NCI-H2227 treated with DMSO at 0.1 percent for 48 hours (cell line): ENCODE measurements at places on chromosomes 5 and 9.

- DNase-seq: no peak
Measured at GRCh38 chr9:11045589-11045988, 432.8 kb upstream of the PTPRD start.

DNA sequence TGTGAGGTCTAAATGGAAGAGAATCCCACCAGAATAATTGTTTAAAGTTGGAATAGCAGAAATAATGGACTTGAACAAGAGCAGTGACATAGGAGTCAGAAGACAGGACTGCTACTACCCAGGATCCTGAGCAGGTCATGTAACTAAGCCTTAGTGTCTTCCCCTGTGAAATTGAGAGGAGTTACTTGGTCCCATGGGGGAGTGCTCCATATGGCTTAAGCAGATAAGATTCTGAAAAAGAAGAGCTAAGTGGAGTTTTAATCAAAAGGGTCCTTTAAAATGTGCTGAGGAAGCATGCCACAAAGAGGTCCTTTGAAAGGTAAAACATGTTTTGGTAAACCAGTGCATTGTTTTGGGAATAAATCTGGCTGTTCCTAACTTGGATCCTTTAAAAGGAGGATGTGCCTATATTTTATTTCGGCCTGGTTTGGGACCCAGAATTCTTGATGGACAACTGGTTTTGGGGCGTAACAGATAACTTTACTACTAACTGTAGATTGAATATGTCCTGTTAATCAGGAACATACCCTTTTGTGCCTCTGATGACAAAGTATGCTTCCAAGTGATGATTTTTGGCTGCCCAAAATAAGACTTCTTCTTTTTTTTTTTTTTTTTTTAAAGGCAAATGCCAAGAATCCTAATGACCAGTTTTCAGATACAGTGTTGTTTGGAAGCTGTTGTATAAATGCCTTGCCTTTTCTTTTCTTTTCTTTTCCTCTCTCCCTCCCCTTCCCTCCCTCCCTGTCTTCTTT is 5.7 kb downstream of the RCL1 start:
- DNase-seq: no peak

- DNase-seq: no peak
Measured at GRCh38 chr5:93925321-93925720, 183.9 kb upstream of the POU5F2 start.

GRCh38 chr5:148808864-148809642 is 17.4 kb upstream of the ADRB2 start:
- no peak for DNase-seq

DNA sequence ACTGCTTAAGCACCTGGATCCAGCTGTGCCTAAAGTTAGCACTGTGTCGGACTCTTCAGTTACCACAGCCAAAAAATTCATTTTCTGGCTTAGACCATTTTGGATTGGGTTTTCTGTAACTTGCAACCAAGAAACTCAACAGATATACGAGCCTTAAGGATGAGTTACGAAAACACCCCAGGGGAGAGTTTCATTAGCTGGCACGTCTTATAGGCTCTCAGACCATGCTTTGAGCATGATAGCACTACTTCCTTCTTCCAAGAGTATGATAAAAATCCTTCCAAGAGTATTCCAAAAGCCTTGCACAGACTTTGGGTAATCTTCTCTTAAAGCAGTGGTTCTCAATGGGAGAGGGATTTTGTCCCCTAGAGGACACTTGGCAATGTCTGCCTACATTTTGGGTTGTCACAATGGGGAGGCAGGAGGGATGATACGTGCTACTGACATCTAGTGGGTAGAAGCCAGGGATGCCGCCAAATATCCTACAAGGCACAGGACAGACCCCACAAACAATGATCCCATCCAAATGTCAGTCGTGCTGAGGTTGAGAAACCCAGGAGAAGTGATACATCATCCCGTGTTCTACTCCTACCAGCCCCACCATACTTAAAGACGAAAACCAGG is 64.8 kb downstream of the SMIM23 start:
- DNase-seq: no peak

DNA sequence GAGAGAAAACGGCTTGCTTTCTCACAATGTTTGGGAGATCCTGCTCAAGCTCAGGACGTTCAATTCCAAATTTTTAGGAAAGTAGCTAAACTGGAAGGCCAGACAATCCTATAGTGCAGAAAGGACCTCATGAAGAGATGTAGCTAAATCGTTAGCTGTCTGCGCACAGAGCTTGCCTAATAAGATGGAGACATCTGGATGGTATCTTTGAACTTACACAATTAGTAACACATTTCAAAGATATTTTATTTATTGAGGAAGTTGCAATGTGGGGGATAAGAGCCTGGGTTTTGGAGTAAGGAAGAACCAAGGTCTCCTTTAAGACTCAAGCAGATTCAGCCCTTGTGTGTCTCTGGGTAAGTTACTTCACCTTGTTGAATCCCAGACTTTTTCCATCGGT is 28.6 kb upstream of the RAB14 start:
- DNase-seq: no peak

GRCh38 chr9:129631674-129632129 is 5.7 kb downstream of the NTMT1 start:
- no peak for DNase-seq

DNA sequence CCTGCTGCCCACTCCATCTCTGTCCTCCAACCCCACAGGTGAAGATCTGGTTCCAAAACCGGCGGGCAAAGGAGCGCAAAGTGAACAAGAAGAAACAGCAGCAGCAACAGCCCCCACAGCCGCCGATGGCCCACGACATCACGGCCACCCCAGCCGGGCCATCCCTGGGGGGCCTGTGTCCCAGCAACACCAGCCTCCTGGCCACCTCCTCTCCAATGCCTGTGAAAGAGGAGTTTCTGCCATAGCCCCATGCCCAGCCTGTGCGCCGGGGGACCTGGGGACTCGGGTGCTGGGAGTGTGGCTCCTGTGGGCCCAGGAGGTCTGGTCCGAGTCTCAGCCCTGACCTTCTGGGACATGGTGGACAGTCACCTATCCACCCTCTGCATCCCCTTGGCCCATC is 6.4 kb upstream of the SLC6A7 start:
- DNase-seq: no peak

- DNase-seq: no peak
Measured at GRCh38 chr5:24226479-24226878, 418.3 kb downstream of the CDH10 start.

- no peak for DNase-seq
Measured at GRCh38 chr5:98432378-98432777, 341.1 kb upstream of the RGMB start.
